Suppressor macrophage treated with lipopolysaccharide for 1 hour (primary cell): ENCODE measurements at places on chromosomes 3 and 15.

GRCh38 chr3:73618461-73618860 lies 6.3 kb downstream of the PDZRN3 start:
- DNase-seq = no peak

DNA sequence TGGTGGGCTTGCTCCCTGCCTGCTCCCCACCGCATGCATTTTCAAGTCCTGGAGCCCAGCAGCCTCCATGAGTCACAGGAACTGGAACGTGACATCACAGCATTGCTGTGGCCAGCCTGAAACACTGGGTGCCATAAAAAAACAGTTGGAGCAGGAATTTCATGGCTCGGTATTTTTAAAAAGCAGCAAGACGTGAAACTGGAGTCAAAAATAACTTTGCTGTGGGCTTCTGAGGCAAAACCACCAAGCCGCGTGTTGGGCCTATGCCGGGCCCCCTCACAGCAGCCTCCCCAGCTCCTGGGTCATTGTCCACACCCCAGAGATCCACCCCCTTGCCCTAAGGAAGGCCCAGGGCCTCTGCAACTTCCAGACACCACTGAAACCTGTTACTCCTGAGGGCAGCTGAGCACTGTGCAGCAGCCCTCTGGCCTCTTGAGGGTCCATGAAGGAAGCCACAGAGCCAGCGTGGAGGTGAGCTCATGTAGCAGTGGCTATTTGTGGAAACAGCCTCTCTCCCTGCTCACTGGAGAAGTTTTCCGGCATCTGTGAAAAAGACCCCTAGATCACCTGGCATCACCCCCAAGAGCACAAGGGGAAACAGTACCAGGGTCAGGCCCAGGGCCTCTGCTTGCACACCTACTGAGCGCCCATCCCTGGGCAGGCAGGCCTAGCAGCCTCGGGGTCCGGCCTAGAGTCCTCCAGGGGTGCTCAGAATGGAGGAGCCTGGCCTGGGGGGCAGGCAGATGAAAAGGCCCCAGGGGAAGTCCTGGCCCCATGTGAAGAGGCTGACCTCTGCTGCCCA lies 34.0 kb upstream of the DUSP7 start:
- peak; percentile 56 for DNase-seq

DNA sequence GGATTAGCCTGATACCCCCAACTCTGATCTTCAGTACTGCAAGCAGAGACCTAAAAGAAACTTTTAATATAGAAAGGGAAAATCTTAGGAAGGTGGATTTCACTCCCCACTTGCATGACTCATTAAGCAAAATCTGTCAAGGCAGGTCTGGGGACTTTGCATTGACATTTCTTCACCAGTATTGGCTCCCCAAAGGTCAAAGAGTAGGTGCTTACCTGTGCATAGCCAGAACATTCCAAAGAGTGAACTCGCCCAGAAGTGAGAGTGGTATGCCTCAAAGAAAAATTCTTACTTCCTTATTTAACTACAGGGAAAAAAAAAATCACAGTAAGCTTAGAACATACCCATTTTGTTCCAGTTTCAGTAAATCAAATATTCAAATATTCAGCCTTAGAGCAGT lies 140.9 kb upstream of the TP63 start:
- no peak for DNase-seq

GRCh38 chr15:91928675-91929074 lies 75.2 kb downstream of the SLCO3A1 start:
- DNase-seq = no peak

DNA sequence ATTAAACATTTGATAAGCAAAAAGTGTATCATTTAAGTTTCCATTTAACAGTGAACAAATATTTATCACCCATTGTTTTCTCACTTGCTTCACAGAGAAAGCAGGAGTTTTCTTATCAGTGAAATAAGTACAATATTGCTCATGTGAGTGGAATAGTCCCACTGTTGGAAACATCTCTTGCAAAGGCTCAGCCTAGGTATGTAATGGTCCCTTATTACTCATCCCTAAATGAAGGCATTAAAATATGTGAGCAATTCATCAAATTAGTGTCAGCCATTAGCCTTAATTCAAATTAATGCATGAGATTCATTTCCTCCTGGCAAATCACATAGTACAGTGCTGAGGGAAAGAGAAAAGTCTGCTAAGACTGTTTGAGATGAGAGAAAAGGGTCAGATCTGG lies 9.6 kb upstream of the FMN1 start:
- no peak for DNase-seq

DNA sequence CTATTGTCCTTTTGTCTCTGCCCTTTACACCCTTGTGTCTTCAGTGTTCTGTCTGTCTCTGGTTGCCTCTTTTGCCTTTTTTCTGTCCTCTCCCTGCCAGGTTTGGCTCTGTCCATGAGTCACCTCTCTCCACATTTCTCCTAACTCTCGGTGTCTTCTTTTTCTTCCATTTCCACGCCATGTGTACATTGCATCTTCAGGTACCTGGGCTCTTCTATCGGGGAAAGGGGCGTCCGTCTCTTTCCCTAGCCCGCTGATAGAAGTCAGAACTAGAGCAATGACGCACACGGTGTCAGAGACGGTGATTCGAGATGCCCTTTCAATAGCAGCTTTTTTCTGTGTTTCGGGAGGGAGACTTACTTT lies 641 bp downstream of the OPA1 start:
- DNase-seq = peak; percentile 29

- peak; percentile 74 for DNase-seq
Observed at GRCh38 chr3:125054449-125055329, 1.1 kb downstream of the HEG1 start.

DNA sequence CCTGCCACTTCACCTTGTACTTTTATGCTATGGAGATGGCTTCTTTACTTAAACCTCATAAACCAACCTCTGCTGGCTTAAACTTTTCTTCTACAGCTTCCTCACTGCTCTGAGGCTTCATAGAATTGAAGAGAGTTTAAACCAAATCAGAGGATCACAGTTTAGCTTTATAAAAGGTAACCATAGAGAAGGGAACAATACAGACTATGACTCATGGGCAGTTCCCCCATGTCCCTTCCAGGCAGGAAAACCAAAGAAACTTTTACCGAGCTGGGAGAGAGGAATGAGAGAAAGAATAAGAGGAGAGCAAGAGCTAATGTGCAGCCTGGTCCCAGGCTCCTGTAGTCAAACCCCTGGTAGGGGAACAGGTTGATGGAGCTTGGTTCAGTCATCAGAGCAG lies 53.9 kb upstream of the NEDD4 start:
- DNase-seq = no peak

DNA sequence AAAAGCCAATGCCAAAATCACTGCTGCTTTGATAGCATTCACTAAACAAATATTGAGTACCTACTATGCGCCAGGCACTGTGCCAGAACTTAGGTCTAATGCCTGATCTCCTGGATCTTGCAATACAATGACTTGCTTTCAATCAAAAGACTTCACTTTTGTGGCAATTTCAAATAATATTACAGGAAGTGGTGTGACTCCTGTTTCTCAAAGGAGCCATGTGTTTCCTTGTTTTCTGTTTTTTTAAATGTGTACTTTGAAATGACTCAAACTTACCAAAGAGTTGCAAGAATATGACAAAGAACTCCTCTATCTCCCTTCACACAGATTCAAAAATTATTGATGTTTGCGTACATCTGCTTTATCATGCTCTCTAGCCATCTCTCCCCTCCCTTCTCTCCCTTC lies 18.3 kb downstream of the OSBPL10 start:
- DNase-seq = peak; percentile 3

DNA sequence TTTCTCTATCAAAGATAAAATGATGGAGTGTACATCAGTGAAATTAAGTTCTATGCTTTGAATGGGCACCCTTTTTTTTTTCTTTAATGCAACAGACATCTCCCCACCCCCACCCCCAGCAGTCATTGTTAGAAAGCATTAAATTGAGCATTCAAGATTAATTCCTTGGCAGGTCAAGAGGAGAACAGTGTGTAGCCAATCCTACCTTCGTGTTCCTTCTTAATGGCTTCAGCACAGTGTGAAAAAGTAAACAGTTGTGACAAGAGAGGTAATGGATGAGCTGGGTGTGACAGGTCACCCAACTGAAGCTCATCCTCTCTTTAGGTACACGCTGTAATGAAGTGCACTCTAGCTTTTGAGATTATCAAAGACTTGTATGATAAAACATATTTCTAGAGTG lies 198.5 kb upstream of the RARB start:
- DNase-seq = no peak

DNA sequence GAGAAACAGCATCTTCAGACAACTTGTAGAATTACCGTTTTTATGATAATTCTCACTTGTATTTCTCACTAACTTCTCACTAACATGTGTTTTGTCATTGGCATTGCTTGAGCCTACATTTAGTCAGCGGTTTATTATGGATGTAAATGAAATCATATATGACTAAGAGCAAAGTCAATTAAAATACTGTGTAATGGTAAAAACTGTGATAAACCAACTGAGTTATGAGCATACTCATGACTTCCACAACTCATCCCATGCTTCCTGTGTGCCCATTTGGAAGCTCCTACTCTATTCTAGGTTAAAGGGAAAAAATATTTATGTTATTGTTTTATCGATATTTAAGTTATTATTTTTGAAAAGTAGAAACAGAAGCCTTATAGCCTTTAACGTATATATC lies 12.8 kb downstream of the PXK start:
- DNase-seq = no peak

- no peak for DNase-seq
Observed at GRCh38 chr3:73808862-73809509, 184.2 kb upstream of the PDZRN3 start.

- DNase-seq = no peak
Observed at GRCh38 chr15:83209333-83209732, 1.7 kb upstream of the HDGFL3 start.

DNA sequence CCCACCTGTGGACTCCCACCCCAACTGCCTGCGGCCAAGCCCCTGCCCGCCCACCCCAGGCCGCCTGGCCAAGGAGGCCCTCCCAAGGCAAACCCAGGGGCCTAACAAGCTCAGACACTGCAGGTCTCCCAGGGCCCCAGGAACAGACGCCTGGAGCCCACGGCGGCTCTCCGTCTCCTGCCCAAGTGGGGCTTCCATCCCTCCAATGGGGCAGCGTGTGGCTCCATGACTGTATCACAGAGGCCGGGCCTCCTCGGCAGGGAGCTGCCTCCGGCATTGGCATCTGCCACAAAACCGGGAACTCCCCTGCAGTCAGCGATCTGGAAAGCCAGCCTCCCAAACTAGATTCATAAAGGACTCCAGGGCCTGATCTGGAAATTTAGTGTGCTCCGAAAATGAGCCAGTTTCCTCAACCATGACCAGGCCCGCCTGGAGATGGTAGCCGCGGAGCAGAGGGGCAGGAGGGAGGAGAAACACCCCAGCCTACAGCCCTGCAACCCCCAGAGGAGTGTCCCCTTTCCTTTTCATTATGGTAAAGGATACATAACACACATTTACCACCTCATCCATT lies 148.3 kb upstream of the IQSEC1 start:
- no peak for DNase-seq

DNA sequence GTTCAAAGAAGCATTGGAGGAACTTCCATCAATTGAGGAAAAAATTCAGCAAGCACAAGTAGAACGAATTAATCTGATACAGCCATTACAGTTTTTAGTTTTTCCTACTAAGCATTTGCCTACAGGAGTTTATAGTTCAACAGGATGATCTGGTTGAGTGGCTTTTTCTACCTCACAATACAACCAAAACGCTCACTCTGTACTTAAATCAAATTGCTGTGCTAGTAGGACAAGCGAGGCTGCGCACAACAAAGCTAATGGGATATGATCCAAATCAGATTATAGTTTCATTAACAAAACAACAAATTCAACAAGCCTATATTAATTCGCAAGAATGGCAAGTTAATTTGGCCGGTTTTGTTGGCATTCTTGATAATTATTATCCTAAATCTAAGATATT lies 44.2 kb downstream of the ETFA start:
- no peak for DNase-seq

GRCh38 chr3:156240642-156241041 lies 120.3 kb downstream of the KCNAB1 start:
- no peak for DNase-seq

DNA sequence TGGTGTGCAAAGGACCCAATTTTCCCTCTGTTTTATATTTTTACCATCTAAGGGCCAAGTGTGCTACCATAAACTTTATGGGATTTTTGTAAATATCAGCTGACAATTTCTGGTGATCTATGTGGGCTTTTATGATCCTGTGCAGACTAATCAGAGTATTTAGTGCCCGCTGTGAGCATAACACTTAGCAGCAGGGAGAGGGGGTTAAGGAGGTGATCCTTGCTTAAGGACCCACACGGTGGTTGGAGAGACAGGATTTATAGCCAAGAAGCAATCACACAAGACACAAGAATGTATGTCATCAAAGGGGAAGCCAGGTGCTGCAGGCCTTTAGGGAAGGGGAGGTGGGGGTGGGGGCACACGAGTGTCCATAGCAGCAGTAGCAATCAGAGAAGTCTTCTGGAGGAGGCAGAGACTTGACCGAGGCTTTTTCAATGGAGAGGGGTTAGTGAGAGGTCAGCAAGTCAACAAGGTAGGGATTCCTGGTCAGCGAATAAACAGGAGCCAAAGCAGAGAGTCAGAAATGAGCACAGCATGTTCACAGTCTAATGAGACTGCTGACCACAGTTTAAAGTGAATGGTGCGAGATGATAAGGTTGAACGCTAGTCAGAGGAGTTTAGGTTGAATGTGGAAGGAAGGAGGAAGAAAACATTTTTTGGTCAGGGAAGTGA lies 4.5 kb upstream of the CACNA1D start:
- no peak for DNase-seq

DNA sequence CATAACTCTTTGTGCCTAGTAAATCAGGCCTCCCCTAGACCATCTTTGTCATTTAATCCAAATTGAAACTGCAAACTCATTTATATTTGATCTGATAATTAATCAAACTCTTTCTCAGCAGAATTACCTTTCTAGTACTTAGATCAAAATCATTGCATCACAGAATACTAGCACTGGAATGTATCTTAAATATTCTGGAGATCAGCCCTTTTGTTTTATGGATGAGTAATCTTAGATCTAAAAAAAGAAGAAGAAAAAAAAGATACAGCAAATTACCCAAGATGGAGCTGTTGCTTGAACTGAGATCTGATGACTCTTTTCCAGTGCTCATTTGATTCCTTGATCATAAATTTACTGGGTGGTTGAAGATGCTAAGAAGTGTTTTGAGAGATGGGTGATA lies 47.9 kb downstream of the NAALADL2 start:
- no peak for DNase-seq

DNA sequence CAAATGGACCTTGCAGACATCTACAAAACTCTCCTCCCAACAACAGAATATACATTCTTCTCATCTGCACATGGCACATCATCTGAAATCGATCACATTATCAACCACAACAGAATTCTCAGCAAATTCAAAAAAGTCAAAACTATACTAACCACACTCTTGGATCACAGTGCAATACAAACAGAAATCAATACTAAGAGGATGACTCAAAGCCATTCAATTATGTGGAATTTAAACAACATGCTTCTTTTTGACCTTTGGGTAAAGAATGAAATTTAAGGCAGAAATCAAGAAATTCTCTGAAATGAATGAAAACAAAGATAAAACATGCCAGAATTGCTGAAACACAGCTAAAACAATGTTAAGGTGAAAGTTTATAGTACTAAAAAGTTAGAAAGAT lies 358.1 kb downstream of the NSUN3 start:
- no peak for DNase-seq
